Lung (tissue), 17 donors: ENCODE measurements at places on chromosomes 16 and 17. TPM values are rescaled to one million over a fixed set of nuclear protein-coding genes. Genes with fewer than 3 reads are reported as not detected.

Gene PRAC1
- not detected for total RNA-seq

Gene TP53TG3
- not detected for total RNA-seq

Gene LRRC46
- total RNA-seq, result 9.6 TPM

Gene NTN1
- total RNA-seq, result 17.1 TPM

Gene SERPINF2
- total RNA-seq, result 13.7 TPM

Gene KRTAP4-5
- total RNA-seq, result not detected

Gene CRHR1
- not detected for total RNA-seq

Gene RNF222
- total RNA-seq, result not detected

Gene AIPL1
- total RNA-seq, result not detected

Gene TNFRSF13B
- total RNA-seq, result 0.61 TPM

Gene TTLL6
- total RNA-seq, result 2.3 TPM

Gene KCTD19
- total RNA-seq, result 0.40 TPM

Gene SEC14L5
- 0.43 TPM for total RNA-seq

Gene FBXO39
- not detected for total RNA-seq

Gene SLFN14
- total RNA-seq, result not detected

Gene MAP2K6
- total RNA-seq, result 8.4 TPM

Gene CHAD
- total RNA-seq, result 0.37 TPM

Gene MYH11
- 75.7 TPM for total RNA-seq

Gene KRTAP9-4
- total RNA-seq, result not detected

Gene TBX6
- 0.60 TPM for total RNA-seq

Gene OR1G1
- not detected for total RNA-seq

Gene TADA2A
- 24.7 TPM for total RNA-seq

Gene SEPTIN12
- not detected for total RNA-seq

Gene PMFBP1
- total RNA-seq, result 0.92 TPM

Gene SLC7A6
- 36.2 TPM for total RNA-seq

Gene CLDN6
- total RNA-seq, result 0.92 TPM

Gene CLEC3A
- total RNA-seq, result not detected
